MCF 10A (cell line): ENCODE measurements at places on chromosomes 4 and X. TPM values are rescaled to one million over a fixed set of nuclear protein-coding genes. Genes with fewer than 3 reads are reported as not detected.
A peak's percentile ranks its signal among the peaks of the same experiment; 100 is the strongest.

GRCh38 chrX:128928636-128929035 lies 594.7 kb downstream of the SMARCA1 start:
- H3K27me3 ChIP-seq, result no peaks in the 10 kb centered on the region
- H3K36me3 ChIP-seq, result peaks cover 5% of the 10 kb centered on the region
- H3K4me3 ChIP-seq, result no peak overlapping the region
- DNase-seq, result no peak

DNA sequence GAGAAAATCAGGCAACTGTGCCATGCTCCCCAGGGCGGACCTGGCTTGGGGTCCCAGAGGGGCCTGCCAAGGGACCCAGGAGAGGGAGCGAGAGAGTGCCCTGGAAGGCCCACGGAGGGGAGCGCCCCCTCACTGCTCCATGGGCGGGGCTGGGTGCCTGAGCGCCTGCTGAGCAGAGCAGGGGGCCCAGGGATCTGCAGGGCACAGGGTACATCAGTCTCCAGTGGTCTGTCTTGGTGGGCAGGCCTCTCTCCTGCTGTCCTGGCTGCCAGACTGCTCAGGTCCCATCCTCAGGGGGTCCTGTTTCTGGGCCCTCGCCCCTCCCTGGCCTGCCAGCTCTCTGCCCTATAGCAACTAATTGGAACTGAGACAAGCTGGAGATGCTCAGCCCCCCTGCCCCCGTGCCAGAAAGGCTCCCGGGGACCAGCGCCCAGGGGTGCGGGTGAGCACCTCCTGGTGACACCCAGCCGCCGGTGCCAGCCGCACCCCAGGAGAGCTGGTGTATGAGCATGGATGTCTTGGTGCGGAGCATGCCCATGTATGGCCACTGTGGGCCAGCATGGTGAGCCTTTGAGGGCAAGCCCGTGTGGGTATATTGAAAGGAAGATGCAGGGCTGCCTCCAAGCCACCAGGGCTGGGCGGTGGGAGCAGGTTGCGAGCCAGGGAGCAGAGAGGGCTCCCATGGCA lies 1.3 kb downstream of the BGN start:
- peaks cover 6% of the 10 kb centered on the region for H3K4me1 ChIP-seq
- no peak overlapping the region for H3K27ac ChIP-seq
- H3K27me3 ChIP-seq, result no peaks in the 10 kb centered on the region

DNA sequence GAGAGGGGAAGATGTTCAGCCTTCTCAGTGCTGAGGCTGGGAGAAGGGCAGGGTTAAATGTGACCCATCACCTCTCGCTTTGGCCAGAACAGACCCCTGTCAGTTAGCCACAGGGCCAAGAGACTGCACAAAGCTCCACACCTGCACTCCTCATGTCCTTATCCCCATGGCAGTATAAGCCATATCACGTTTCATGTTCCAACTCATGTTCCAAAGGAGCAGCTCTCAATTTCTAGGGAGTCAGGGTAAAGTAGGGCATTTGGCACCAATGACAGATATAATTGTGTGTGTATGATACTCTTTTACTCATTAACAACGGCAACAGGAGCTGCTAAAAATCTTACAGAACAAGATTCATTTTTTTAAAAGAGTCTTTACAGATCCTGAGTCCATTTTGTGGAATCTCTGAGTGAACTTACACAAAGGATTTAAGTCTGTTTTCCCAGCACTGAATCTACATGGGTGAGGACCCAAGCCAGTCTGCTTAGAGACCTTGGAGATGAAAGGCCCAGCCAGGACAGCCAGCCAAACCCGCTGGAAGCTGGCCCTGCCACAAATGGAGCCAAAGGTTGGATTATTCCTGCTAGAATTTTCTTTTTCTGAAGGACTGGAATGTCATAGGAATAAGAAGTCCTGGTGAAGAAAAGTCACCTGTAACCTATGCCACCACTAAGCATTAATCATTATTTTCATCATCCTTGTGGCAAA lies 129.1 kb upstream of the SMAD1 start:
- no peaks in the 10 kb centered on the region for H3K27me3 ChIP-seq
- H3K36me3 ChIP-seq, result no peaks in the 10 kb centered on the region
- H3K4me3 ChIP-seq, result no peak overlapping the region
- H3K4me1 ChIP-seq, result peaks cover 5% of the 10 kb centered on the region

GRCh38 chr4:94722270-94722669 lies 35.5 kb upstream of the BMPR1B start:
- H3K4me1 ChIP-seq, result peaks cover 6% of the 10 kb centered on the region
- DNase-seq, result no peak
- H3K4me3 ChIP-seq, result no peak overlapping the region
- H3K36me3 ChIP-seq, result no peaks in the 10 kb centered on the region
- no peaks in the 10 kb centered on the region for H3K27me3 ChIP-seq

DNA sequence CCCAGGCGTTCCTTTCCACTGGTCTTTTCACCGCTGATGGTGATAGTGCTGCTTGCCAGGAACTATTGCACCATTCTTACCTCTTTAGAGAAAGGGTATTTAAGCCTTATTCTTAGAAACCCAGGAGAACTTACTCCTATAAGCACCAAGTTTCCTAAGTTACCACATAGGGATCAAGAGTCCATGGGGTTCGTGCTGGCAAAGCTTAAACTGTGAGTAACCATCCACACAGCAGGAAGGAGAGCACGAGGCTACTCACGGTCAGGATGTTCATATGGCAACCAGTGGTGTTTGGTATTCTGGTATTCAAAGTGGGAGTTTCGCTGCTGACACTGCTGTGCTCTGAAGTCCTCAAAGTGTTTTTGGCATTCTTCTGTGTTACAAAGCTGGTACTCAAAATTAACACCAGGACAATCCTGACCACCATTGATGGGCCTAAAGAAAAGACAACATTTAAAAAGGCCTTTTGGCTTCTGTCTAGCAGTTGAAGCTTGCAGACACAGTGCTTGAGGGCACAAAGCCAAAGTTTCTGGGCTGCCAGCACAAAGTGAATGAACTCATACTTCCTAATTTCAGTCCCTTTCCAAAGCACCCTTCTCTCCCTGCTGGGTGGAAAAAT lies 256.9 kb downstream of the ADAMTS3 start:
- peak; percentile 98 for DNase-seq
- H3K27ac ChIP-seq, result peak overlapping the region; percentile 95
- no peaks in the 10 kb centered on the region for H3K36me3 ChIP-seq
- H3K4me3 ChIP-seq, result peak overlapping the region; percentile 56
- peaks cover 26% of the 10 kb centered on the region for H3K4me1 ChIP-seq
- no peaks in the 10 kb centered on the region for H3K27me3 ChIP-seq

DNA sequence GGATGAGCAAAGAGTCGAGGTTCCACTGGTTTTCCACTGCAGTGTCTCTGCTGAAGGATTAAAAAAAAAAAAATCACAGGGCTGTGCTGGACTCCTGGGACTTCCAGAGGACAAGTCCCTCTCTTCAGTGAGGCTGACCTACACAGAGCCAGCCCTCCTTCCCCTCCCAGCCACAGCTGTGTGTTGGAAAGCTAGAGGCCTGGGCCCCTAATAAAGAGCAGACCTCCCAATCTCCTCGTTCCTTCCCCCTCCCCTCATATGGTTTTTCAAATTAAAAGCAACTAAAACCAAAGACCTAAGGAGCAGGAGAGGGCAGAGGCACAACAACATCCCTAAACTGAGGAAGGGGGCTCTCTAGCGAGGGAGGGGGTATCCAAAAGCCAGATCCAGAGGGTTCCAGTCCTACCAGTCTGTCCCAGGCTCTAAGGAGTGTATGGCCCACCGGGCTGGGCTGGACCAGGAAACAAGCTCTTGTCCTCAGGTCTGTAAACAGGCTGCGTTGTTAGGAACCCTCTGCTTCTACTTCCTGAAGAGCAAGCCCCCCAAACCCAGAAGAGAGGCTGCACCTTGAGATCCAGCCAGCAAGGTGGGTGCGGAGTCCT lies 4.0 kb upstream of the PDGFRA start:
- peaks cover 16% of the 10 kb centered on the region for H3K27me3 ChIP-seq
- H3K36me3 ChIP-seq, result no peaks in the 10 kb centered on the region
- H3K4me1 ChIP-seq, result peaks cover 6% of the 10 kb centered on the region

- peaks cover 52% of the 10 kb centered on the region for H3K27me3 ChIP-seq
- no peak overlapping the region for H3K27ac ChIP-seq
- H3K36me3 ChIP-seq, result no peaks in the 10 kb centered on the region
- H3K4me3 ChIP-seq, result no peak overlapping the region
- no peak for DNase-seq
These were observed 272.2 kb upstream of the CASK start for GRCh38 chrX:42195506-42195905.

DNA sequence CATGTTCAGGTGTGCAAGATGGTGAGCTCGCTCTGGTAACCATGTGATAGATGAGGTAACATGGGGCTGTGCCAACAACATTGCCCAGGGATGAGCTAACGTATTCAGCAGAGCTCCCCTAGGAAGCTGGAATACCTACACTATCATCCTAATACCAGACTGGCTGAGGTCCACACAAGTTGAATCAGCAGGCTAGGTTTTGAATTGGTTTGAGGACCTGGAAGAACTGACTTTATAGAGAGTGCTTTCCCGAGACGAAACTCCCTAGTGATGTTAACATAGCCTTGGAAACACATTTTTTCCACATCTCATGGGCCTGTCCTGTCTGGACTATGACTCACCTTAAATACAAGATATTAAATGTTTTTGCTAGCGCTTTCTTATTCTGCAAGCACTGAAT lies 56.7 kb downstream of the IGFBP7 start:
- H3K27ac ChIP-seq, result no peak overlapping the region
- H3K27me3 ChIP-seq, result no peaks in the 10 kb centered on the region
- H3K36me3 ChIP-seq, result no peaks in the 10 kb centered on the region
- peaks cover 25% of the 10 kb centered on the region for H3K4me1 ChIP-seq

- DNase-seq, result no peak
- H3K4me3 ChIP-seq, result no peak overlapping the region
- no peak overlapping the region for H3K27ac ChIP-seq
- H3K4me1 ChIP-seq, result no peaks in the 10 kb centered on the region
- no peaks in the 10 kb centered on the region for H3K36me3 ChIP-seq
These were observed 32.7 kb downstream of the DCAF8L2 start for GRCh38 chrX:27622883-27623282.

DNA sequence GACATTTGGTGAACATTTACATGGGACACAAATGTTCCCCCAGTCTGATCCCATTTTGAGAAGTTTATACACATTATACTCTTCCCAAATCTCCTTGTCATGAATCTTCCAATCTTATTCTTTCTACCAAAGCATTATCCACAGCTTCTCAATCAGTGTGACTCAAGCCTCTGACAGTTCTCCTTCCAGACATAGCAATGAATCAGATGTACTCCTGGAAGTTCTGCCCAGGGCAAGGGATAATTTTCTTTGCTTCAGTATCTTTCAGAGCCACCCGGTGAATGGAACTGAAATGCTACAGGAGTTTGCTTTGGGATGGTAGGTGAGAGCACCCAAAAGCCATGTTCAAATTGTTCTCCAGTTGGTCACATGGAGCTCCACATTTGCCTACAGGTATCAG lies 145.5 kb downstream of the ANXA5 start:
- H3K4me1 ChIP-seq, result peaks cover 12% of the 10 kb centered on the region
- no peaks in the 10 kb centered on the region for H3K36me3 ChIP-seq
- peak; percentile 45 for DNase-seq
- H3K27ac ChIP-seq, result no peak overlapping the region

GRCh38 chr4:48275247-48275646 lies 5.6 kb upstream of the TEC start:
- no peaks in the 10 kb centered on the region for H3K27me3 ChIP-seq
- no peaks in the 10 kb centered on the region for H3K4me1 ChIP-seq
- H3K4me3 ChIP-seq, result no peak overlapping the region

The GPR173 gene
- 1.3 TPM in 2 replicates for total RNA-seq

The HSFX3 gene
- total RNA-seq, result not detected in 2 replicates

The CTAG2 gene
- total RNA-seq, result not detected in 2 replicates

The SUPT20HL2 gene
- not detected in 2 replicates for total RNA-seq

The FHDC1 gene
- total RNA-seq, result 2.0 and 2.7 TPM in 2 replicates

The HSPA4L gene
- total RNA-seq, result 45.9 and 68.9 TPM in 2 replicates

The MAGEC1 gene
- total RNA-seq, result not detected in 2 replicates

The GLOD5 gene
- not detected in 2 replicates for total RNA-seq

The CFAP97 gene
- 80.2 and 95.0 TPM in 2 replicates for total RNA-seq

The NONO gene
- total RNA-seq, result 255 and 292 TPM in 2 replicates
